NCI-H1417 (cell line): ENCODE measurements at places on chromosomes 2 and 18.
A peak's percentile ranks its signal among the peaks of the same experiment; 100 is the strongest.

- DNase-seq = no peak
Measured at GRCh38 chr2:216082805-216083204, 1.1 kb downstream of the TMEM169 start.

GRCh38 chr2:56531668-56532420, 348.1 kb downstream of the CCDC85A start:
- DNase-seq = no peak

- no peak for DNase-seq
Measured at GRCh38 chr18:61991201-61991600, 98.4 kb upstream of the RNF152 start.

DNA sequence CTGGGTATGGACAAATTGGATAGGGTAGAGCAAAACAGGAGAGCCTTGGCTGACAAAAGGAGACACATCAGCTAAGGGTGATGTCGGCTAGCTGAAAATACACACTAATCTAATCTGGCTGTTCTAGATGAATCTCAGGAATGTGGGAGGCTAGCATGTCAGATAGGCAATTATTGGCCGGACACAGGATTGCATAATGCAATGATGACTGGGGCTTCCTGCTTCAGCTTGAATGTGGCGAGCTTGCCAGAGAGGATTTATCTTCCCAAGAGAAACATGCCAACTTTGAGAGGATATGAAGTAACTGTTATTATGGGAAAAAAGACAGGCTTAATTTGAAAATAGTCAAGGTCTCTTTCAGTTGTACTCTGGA, 102.4 kb downstream of the TRIB2 start:
- no peak for DNase-seq

GRCh38 chr2:38441346-38441745, 64.3 kb upstream of the ATL2 start:
- DNase-seq = no peak

DNA sequence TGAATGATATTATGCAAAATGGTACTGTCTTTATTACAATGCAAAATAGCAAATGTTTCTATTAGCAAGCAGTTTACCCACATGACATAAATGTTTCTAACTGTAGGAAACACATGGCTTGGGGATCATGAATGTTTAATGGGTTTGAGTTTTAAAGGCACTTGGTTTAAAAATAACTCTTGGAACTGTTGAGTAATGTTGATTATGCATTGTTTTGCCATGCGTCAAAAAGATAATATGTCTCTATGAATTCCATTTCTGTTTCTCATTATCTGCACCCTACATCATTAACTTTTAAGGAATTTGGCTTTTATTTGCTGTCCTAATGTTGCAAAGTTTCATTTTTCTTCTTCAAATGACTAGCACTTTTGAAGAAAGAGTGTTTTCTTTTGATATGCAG, 1355.5 kb downstream of the SUCLG1 start:
- no peak for DNase-seq

DNA sequence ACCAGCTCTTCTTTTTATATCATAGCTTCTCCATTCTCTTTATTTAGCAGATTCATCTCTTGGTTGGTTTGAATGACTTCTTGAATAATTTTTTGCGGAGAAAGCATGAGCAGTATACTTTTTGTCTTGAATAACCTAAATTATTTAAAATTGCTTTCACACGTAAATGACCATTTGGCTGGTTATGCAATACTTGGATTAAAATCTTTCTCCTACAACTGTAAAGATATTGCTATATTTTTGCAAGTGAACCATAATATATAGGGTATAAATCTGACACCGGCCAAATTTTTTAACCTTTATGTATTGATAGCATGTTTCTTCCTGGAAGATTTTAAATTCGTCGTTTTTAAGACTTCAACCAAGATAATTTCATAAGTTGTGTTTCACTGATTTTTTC, 6.2 kb upstream of the ZSWIM2 start:
- DNase-seq = no peak

GRCh38 chr2:6341588-6342129, 524.0 kb downstream of the CMPK2 start:
- DNase-seq = peak; percentile 29

DNA sequence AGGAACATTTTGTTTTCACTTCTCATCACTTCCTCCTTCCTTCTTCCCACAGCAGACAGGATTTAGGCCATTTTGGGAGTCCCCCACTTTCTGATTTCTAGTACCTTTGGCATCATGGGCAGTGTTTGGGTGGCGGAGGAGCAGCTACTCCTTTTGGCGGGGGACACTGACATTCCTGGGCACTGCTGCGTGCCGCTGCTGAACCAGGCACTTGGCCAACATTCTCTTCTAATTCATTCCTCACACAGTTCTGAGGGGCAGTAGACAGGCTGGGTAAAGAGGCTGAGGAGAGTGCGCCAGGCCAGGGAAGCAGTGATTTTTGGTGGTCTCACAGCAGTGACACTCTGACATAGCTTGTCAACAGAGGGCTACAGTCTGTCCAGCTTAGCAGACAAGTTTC, 270.2 kb downstream of the LOXHD1 start:
- DNase-seq = no peak

- DNase-seq = no peak
Measured at GRCh38 chr2:84234103-84234502, 225.0 kb downstream of the SUCLG1 start.

DNA sequence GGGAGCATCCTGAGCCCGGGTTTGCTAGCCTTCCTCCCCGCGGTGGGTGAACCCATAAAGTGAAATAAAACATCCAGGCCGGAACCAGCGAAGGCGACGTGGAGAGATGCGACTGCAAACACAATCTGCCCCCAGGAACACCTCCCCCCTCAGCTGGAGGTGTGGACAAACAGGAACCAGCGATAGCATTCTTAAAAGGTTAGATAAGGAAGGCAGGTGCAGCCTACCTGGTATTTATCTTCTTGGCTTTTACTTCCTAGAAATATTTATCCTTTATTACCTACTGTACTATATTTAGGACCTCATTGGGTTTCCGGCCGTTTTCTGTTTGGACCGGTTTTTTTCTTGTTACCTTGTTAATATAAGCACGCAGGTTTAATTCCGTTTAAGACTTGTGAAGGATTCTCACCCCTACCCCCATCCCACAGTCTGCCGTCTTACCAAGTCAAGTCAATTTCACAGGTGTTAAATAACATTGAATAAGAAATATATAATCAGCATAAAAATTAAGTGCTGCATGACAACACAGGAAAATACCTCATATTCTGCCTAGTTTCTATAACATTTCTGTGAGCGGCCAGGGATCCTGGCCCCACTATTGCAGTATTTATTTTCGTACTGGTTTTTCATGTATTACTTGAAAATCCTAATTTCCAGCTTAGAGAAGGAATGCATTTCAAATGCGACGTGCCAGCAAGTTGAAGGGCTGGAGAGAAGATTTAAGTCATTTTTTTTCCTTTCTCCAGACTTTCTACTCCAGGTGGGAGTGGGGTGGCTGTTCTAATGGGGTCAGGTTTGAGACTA, 224.0 kb upstream of the ID2 start:
- peak; percentile 95 for DNase-seq

DNA sequence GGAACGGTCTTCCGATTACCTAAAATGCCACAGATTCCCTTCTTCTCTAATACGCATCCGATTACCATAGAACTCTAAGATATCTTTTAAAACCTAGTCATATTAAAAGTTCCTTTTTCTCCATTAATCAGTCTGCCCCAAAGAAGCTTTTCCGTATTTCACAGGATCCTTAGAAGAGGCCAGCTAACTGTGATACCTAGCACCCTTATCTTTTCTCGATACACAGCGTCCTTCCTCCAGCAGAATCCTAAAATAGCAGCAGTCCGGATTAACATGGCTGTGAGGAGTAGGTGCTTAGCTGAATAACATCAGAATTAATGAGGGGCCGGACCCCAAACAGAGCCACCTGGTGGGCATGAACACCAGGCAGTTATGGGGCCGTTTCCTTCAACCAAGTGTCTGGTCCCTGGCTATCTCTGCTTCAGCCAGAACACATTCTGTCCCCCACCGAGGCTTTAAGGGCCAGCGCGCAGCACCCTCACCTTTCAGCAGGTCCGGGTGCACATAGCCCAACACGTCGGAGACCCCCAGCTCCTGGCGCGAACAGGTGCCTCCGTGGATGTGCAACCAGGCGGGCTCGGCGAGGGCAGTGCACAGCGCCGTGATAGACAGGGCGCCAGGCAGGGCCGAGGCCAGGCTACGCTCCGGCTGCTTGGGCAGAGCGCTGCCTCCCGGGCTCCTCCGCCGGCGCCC, 995 bp downstream of the TMEM127 start:
- DNase-seq = peak; percentile 44

DNA sequence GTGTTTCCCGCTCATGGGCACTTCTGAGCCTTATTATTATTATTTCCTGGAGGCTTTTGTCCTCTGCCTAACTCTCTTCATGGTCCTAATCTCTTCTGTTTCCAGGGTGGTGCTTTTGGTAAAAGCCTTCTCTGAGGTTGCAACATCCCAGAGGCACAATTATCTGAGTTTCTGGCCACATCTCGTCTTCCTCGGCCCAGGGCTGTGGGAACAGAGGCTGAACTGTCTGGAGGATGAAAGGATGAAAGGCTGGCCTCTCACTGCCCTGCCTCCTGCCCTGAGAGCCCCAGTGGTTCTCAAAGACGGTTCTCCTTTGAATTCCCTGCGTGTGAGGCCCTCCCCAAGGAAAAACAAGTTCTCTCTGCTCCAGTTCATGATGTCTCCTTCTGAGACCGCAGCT, 13.8 kb downstream of the GYPC start:
- no peak for DNase-seq

DNA sequence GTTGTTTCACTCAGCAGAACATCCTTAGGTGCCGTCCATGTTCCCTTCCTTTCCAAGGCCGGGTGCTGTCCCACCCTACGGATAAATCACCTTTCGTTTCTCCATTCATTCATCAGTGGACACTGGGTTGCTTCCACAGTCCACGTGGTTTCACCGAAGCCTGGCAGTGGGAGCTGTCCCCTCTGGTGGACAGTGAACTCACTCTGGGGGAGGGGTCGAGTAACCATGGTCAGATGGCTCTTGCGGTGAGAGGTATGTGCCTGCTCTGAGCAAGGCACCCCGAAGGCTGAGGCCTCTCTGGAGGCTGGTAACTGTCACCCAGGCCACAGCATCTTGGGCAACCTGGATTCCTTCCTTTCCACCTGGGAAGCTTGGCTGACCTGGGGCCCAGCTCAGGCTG, 61.5 kb upstream of the TWIST2 start:
- no peak for DNase-seq

GRCh38 chr2:100818606-100819369, 1.2 kb upstream of the NPAS2 start:
- no peak for DNase-seq

DNA sequence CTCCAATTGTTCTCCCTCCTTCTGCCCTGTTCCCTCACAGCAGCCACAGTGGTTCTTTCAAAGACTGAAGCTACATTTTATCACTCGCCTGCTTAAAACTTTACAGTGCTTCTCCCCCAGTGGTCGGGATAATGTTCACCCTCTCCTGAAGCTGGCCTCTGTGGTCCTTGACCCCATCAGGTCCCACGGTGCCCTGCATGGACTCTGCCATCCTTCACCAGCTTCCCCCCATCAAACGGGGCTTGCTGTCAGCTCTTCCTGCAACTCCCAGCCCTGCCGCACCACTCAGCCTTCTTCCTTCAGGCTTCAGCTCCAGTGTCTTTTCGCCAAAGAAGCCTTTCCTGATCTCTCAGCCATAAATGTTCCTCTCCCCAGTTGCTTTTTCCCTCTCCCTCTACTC, 118.1 kb downstream of the NEDD4L start:
- no peak for DNase-seq

GRCh38 chr2:159449504-159450124, 163.1 kb upstream of the WDSUB1 start:
- DNase-seq = no peak

DNA sequence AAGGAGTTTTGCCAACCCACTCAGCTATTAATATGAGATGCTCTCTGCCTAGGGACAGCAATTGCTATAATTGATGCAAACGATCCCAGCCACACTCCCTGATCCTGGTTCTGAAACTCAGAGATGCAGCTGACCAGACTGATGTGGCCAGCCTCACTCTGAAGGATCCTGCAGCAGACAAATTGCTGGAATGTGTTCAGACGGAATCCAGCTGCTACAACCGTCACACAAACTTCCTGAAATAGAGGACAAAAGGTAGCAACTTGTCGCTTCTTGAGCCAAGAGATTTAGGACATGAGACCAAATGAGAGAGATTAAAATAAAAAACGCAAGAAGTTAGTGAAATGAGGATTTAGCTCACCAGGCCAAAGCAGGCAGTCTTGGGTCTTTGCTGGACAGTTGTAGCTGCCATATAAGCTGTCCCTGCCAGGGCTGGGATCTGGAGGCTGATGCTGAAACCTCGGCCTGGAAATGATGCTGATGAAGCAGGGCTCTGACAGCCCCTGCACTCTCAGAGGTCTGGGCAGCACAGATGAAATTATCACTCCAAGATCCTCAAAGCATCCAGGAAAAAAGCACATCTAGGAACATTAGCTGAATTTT, 8.3 kb upstream of the YWHAQ start:
- DNase-seq = no peak

DNA sequence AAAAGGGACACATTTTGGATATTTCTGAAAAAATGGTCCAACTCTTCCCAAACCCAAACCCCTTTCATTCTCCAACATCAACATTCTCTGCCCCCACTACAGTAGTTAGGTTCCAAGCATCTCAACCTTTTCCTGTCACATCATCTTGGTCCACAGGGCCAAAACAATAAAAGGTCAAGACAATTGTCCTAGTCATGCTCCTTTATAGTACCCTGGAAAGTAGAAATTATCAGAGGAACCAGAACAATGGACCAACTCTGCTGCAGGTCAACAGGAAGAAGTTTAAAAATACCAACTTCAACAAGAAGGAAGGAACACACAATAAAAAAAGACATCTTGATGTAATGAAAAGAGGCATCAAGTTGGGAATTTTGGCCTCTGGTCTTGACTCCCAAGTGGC, 36.1 kb downstream of the CLASP1 start:
- no peak for DNase-seq

DNA sequence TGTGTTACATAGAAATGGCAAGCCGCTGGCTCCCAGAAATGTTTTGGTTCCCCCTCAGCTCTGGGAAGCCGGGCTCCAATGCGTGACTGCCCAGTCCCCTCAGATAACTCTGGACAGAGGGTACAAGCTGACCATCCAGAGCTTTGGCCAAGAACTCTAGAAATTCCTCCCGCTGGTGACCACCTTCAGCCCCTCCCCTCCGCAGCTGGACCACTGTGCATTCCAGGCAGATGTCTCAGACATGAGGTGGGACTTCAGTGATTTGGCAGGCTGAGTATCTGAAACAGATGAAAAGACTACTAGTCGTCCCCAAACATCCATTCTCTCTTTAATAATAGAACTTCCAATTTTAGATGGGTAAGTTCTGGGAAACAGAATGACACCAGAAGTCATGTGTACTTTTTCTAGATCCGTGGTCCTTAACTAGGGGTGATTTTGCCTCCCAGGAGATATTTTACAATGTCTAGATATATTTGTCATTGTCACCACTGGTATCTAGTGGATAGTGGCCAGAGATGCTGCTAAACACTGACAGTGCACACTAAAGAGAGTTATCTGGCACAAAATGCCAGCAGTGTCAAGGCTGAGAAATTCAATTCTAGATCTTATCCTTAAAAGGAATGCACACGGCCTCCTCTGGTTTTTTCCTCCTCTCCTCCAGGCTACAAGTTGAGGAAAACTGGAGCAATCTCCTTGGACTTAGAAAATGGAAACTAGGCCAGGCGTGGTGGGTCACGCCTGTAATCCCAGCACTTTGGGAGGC, 294.3 kb downstream of the SRBD1 start:
- DNase-seq = no peak

- DNase-seq = no peak
Measured at GRCh38 chr2:229852565-229852964, 69.2 kb downstream of the TRIP12 start.

GRCh38 chr2:25090801-25091200, 48.9 kb downstream of the EFR3B start:
- DNase-seq = no peak

- DNase-seq = no peak
Measured at GRCh38 chr2:60047347-60047746, 506.1 kb downstream of the BCL11A start.
